NT2/D1 (cell line): ENCODE measurements at places on chromosomes 3 and 15.

- DNase-seq, result no peak
Observed at GRCh38 chr3:53965291-53965690, 73.6 kb upstream of the SELENOK start.

DNA sequence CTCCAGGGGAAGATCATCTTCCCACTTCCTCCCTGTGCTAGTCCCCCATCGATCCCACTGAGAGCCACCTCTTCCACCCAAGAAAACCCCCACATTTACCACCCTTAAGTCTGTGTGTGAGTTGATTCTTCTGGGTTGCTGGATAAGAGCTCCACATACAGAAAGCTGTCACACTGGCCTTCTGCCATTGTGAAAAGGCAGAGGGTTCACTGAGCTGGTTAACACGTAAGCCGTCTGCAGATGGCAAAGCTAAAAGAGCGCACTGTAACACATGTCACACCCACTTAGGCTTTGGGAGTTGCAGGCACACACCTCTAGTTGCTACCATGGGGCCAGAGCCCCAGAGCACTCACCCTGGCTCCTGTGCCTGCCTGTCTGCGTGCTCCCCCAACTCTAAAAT, 309.8 kb upstream of the LRRC3B start:
- DNase-seq, result no peak

DNA sequence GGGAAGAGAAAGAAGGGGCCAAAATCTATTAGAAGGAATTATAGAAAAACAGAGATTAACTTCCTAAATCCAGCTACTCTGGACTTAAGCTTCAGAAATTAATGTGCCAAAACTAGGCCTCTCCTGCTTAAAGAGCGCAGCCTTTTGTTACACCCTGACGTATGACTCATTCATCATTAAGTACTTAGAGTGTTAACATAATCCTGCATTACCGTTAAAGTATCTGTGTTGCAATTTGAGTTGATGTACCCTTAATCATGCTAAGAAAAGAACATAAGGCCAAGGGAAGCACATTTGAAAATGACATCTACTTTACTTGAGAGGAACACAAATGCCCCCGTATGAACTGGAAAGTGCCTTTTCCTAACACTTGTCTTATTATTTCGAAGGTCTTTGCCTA, 7.9 kb downstream of the HTR3D start:
- DNase-seq, result no peak

- no peak for DNase-seq
Observed at GRCh38 chr3:57777774-57778173, 21.7 kb downstream of the SLMAP start.

- DNase-seq, result no peak
Observed at GRCh38 chr15:25880411-25880810, 17.3 kb upstream of the ATP10A start.

GRCh38 chr3:116474032-116474780, 28.9 kb upstream of the LSAMP start:
- DNase-seq, result no peak

- no peak for DNase-seq
Observed at GRCh38 chr3:156371701-156372100, 183.2 kb downstream of the SSR3 start.

DNA sequence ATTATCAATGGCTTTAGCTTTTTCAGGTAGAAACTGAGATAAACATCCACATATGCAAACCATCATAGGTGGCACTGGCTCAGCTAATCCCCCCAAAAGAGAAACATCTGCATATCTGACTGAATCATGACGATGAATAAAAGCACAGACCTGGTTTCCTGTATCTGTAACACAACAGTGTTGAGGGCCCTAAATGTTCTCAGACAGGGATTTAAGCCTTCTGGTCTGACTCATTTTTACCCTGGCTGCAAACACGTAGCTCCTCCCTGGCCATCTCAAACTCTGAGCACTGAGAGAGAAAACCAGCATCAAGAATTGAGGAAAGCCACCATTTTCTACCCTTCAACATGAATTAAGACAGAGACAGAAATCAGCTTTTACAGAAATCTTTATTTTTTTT, 35.2 kb downstream of the GLB1 start:
- DNase-seq, result no peak

DNA sequence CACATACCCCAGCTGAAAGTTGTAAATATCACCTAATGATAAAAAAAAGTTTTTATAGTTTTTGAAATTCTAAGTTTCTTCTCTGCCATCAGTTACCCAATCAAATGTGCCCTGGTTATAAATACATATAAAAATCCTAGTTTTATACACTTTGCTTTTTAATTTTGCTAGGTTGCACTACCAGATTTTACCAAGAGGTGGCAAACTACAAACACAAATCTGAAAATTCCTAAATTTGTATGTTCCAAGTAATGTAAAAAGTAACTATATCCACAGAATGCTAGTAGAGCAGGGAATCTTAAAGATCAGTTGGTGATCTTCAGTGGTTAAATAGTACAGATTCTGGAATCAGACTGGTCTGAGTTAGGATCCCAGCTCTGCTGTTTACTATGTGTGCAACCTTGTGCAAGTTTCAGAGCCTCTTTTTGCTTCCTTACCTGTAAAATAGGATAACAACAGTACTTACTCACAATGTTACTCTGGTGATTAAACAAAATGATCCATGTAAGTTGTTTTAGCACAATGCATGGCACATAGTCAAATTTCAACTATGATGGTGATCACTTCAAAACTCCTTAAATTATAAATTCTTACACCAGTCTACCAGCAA, 11.0 kb downstream of the TRPM7 start:
- no peak for DNase-seq

GRCh38 chr3:14480207-14481017, 59.7 kb downstream of the GRIP2 start:
- DNase-seq, result no peak

GRCh38 chr3:196502775-196503195, 783 bp downstream of the RNF168 start:
- DNase-seq, result no peak

- DNase-seq, result no peak
Observed at GRCh38 chr3:52036829-52037228, 19.5 kb downstream of the DUSP7 start.

DNA sequence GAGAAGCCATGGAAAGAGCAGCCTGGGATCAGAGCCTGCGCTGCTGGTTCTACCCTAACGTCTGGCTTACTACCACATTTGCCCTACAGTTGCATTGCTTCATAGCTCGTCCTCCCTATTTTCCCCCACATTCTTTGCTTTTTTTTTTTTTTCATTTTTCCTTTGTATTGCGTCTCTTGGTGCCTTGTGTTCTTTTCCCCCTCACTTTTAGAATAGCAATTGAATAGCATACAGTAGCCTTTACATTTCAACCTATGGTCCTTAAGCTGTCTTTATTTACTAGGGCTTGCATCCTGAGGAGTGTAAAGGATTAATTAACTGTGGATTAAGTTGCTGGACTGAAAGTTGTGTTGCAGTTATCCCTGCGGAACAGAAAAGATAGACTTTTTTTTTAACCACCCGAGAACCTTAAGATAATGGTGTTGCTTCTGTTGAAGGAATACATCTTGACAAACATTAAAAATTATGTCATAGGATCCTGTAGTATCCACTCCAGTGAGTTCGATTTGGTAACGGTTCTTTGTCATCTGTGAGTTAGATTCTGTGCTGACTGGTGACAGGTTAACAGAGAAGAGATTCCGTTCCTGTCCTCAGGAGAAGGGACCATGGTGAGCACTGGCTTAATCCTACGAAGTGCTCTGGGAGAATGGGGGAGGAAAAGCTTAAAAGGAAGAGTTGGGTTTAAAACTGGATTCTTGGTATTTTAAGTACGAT, 417.4 kb upstream of the NAALADL2 start:
- DNase-seq, result no peak

DNA sequence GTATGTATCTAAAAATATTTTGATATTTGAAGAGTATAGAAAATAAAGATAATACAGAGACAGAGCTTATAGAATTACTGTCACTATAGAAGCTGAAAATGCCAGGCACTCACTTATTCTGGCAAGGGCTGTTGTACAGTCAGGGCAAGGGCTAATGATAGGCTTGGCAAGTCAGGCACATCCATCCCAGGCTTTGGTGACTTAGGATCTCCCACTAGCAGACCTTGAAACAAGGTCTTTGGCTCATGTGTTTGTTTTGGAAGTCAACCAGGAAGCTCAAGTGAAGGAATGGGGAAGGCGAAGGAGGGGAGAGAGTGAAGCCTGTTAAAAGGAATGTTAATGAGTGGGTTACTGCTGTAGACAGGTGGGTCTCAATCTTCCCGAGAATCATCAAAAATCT, 199.1 kb upstream of the SUCLG2 start:
- DNase-seq, result no peak

DNA sequence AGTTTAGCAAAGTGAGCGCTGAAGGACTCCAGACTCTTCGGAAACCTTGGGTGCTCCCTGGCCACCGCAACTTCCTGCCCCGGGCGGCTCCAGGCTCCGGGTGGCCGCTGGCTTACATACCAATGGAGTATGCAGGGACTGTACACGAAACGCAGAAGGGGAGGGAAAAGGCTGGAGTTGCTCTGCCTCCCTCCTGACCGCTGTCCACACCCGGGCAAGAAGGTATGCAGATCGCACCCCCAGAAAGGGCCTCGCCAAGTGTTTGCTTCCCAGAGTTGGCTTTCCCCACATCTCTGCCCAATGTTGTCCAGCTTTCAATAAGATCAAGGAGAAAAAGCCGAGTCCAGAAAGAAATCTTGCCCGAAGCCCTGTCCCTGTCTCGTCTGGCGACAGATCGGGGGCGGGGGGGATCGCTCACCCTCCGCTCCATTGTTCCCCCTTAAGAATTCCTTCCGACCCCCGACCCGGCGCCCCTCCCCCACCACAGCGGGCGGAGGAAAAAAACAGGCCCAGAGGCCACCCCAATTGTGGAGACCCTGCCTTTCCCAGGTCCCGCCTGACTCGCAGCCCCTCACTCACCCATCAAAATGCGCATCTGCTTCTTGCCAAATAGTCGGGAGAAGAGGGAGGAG, 533 bp downstream of the ARF4 start:
- DNase-seq, result peak; percentile 47

- DNase-seq, result no peak
Observed at GRCh38 chr15:50182219-50183013, 420 bp downstream of the SLC27A2 start.

DNA sequence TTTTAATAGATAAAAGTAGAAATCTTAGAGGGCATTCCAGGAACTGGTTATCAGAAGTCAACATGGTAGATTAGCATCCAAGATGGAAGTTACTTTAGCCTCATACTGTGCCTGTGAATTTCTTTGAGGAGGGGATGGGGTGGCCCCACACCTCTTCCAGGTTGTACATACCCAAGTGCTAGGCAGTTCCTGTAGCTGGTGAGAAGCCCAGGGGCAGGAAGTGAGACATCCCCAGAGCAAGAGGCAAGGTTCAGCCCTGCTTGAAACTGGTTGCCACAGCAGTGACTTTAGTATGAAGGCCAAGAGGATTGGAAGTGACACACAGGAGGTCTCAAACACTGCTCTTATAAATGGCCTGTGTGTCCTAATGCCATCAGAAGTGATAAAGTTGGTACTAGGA, 11.9 kb downstream of the GTPBP8 start:
- DNase-seq, result no peak

- DNase-seq, result no peak
Observed at GRCh38 chr3:22373182-22373581, 622.2 kb upstream of the ZNF385D start.

GRCh38 chr3:122689587-122689986, 8.9 kb downstream of the PARP14 start:
- DNase-seq, result no peak

GRCh38 chr15:62417439-62417838, 252.4 kb upstream of the C2CD4B start:
- no peak for DNase-seq

DNA sequence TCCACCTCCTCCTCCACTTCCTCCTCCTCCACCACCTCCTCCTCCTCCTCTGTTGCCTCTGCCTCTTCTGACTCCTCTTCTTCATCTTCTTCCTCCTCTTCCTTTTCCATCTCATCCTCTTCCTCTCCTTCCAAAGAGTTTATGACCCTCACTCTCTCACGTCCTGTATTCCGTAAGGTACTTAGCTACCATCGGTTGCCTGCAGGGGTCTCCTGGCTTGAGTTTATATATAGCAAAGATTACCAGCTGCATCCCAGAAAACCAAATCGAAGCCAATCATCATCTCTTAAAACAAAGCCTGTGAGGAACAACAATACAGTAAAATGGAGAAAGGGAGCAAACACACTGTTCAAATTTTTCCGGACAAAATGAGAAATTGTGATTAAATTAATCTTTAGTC, 317.4 kb downstream of the C3orf38 start:
- DNase-seq, result no peak

DNA sequence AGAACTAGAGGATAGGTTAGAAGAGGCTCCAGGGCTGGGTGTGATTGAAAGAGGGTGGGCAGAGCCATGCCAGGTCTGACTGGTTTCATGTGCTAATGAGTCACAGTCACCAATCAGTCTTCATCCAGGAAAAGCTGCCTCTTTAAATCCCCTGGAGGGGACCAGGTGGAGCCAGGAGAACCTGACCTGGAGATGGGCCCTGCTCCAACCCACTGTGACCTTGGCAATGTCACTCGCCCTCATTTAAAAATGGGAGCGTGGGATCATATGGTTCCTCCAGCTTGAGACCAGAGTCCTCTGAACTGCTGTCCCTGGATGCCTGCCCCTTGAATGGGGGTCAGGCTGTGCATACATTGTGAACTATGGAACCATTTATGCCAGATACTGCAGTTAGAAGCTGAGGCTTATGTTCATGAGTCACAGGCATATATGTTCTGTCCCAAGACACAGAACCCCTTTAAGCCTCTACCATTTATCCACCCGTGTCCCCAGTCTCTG, 23.0 kb downstream of the HES1 start:
- DNase-seq, result no peak

- DNase-seq, result no peak
Observed at GRCh38 chr3:190497811-190498210, 16.1 kb upstream of the IL1RAP start.

- no peak for DNase-seq
Observed at GRCh38 chr15:68188647-68189046, 16.5 kb downstream of the CALML4 start.

DNA sequence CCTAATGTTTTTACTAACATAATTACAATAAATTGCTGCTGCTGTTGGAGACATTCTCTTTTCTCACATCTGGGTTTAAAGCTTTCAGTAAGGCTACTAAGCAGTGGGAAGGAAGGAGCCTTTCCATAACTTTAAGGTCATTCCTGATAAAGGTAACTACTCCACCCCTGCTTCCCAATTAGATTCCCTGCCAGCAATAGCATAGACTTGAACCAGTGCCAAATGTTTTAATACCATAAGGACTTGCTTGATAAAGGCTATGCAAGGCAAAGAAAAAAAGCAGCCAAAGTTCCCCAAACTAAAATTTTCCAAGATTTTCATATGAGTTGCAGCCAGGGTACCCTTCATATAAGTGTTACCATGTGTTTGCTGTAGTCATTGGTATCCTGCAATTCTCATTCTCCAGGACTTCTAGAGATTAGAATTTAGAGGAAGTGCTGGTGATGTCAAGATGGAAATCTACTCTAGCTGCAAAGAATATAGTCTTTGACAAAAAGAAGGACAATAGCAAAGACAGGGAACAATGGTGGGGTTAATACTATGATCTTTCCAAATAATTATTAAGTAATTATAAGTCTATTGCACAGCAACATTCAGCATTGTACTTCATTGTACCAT, 106.1 kb downstream of the FILIP1L start:
- DNase-seq, result no peak

GRCh38 chr3:182683453-182683852, 109.9 kb upstream of the ATP11B start:
- DNase-seq, result peak; percentile 70

GRCh38 chr15:40289140-40289775, 6.4 kb upstream of the ANKRD63 start:
- DNase-seq, result no peak
